ENCODE measurements at places on chromosomes 3 and 15.
A peak's percentile ranks its signal among the peaks of the same experiment; 100 is the strongest.

GRCh38 chr3:175655351-175655750 is 796.2 kb downstream of the NAALADL2 start:
- DNase-seq: no peak

DNA sequence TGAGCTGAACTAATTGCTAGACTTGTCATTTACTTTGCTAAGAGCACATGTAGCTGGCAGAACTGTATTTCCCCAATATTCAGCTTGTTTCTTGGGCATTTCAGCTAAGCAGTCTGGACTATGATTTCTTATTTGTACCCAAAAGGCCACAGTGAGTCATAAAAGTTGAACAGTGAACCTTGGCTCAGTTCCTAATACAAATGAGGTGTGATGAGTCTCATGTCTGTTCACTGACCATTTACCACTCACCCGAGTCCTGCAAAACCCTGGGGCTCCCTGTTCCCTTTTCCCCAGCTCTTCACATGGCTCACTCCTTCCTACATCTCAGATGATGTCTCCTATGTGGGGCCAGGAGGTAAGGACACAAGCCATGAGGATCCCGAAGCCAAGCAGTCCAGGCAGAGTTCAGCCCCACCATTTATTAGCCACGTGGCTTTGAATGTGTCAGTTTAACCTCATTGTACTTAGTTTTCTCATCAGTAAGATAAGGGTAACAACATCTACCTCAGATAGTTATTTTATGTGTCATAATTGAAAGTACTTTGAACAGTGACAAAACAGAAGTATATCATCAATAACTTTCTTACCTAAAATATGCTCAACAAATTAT is 239.3 kb downstream of the IL5RA start:
- no peak for DNase-seq

GRCh38 chr3:20108869-20109268 is 68.6 kb downstream of the KAT2B start:
- no peak for DNase-seq

DNA sequence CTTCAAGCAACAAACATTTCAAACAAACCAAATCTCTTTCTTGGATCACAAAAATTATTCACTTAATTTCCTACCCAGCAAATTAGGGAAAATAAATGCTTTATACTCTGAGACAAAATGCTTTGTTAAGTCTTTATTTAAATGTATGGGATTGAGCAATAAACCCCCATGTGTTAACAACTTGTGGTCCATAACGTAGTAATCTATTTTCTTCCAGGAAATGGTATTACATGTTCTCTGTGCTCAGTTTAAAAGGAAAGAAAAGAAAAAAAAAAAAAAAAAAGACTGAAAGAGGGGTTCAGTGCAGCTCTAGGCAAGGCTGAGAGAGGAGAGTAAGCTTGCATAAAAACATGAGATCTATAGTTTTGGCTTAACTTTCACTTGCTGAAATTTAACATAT is 102.3 kb downstream of the PIK3CB start:
- DNase-seq: no peak

- peak; percentile 43 for DNase-seq
Observed at GRCh38 chr3:31533169-31534064, 692 bp downstream of the STT3B start.

DNA sequence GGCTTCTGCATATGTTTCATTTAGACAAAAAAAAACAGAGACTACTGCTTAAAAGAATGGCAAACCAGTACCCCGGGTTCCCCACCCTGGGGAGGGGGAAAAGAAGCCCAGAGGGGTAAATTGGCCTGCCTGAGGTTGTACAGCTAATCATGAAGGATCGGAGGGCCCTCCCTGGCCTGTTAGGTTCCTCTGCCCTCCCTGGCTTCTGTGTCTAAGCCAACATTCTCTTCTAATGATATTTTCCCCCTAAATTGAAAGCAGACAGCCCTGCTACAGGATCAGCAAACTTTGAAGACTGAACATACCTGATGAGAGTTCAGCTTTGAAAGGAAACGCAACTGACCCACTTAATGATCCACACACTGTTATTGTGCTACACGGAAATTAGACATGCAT is 2.5 kb downstream of the ARHGAP31 start:
- no peak for DNase-seq

DNA sequence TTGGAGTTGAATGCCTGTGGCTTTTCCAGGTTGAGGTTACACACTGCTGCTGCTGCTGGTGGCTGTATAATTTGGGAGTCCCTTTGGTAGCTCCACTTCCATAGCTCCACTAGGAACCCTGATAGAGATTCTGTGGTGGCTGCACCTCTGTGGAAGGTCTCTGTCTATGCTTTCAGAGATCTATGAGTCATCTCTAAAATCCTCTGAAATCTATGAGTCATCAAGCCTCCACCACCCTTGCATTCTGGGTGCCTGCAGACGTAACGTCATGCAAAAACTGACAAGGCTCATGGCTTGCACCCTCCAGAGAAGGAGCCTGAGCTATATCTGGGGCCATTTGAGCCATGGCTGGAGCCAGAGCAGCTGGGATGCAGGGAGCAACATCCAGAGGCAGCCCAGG is 1037.0 kb upstream of the CFAP20DC start:
- DNase-seq: peak; percentile 64

DNA sequence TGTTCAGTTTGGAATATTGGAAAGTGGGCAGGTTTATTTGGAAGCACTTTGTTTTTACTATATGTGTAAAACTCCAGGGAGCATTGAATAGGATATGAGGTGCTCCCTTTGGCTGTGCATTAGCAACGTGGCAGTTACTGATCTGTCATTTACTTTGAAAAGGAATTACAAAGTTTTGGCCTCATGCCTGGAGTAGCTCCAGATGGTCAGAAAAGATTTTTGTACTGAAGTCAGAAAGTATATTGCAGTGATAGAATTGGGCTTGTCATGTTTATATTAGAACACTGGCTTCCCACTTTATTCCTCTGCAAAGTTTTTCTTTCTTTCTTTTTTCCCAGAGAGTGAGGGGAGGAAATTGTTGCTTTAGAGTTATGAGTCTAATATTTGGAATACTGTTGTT is 26.1 kb downstream of the FNDC3B start:
- no peak for DNase-seq

GRCh38 chr3:48196611-48197010 is 8.4 kb upstream of the CDC25A start:
- no peak for DNase-seq
